ENCODE measurements at places on chromosomes 7 and 10. TPM values are rescaled to one million over a fixed set of nuclear protein-coding genes. Genes with fewer than 3 reads are reported as not detected.

GRCh38 chr7:96388620-96389383, 66.9 kb upstream of the SLC25A13 start:
- no peak for DNase-seq

GRCh38 chr10:91088300-91089140, 131.9 kb upstream of the PCGF5 start:
- no peak for DNase-seq

GRCh38 chr7:48182718-48183369, 11.6 kb downstream of the ABCA13 start:
- no peak for DNase-seq

GRCh38 chr7:108000875-108001763, 1.8 kb downstream of the LAMB1 start:
- no peak for DNase-seq

GRCh38 chr7:104859754-104860426, 154.1 kb upstream of the KMT2E start:
- DNase-seq = no peak

GRCh38 chr10:1434202-1434601, 303.1 kb downstream of the ADARB2 start:
- no peak for DNase-seq

The COPS6 gene
- total RNA-seq = 43.7 TPM
